ENCODE measurements at places on chromosomes 5 and 9. TPM values are rescaled to one million over a fixed set of nuclear protein-coding genes. Genes with fewer than 3 reads are reported as not detected.

The ZNF462 gene
- total RNA-seq, result 3.3 TPM

The MZB1 gene
- total RNA-seq, result not detected

The FAM53C gene
- 21.5 TPM for total RNA-seq

The MEIKIN gene
- total RNA-seq, result not detected

The SLC6A19 gene
- total RNA-seq, result 0.38 TPM
